OCI-M1 (cell line): ENCODE measurements at places on chromosomes 7 and 10.

DNA sequence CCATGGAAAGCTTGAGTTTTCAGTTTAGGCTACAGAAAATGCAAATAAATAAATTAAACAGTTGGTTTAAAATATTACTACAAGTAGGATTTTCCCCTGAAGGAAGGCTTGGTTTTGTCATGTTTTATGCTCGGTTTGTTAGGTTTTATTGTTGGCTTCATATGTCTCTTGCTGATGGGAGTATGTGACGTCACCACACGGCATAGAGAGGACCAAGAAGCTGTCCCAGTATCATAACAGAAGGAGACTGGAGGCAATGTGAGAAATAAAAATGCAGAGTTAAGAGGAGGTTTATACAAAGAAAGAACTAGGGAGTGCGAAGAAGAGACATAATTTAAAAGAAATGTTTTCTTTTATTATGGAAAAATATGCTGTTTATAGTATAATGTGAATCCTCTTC, 24.4 kb downstream of the PCDH15 start:
- no peak for DNase-seq

- no peak for DNase-seq
Measured at GRCh38 chr7:83541187-83541960, 107.6 kb downstream of the SEMA3E start.

DNA sequence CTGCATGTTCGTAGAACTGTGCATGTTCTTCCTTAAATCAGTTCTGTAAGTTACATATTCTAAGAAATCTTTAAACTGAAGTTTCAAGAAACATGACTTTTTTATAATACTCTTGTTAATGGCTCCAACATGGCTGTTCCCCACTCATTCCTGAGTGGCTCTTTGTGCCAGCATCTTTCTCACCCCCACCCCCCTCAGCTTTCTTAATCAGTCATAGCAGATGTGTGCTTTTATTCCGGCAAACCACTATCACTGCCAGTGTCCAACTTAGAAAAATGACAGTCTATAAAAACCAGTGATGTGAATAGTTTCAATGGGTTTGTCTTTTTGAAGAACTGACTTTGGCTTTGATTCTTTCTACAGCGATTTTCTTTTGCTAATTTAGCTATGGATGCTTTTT, 37.6 kb downstream of the PITRM1 start:
- DNase-seq: peak; percentile 4

- peak; percentile 53 for DNase-seq
Measured at GRCh38 chr10:35300063-35300699, 36.1 kb upstream of the CCNY start.

DNA sequence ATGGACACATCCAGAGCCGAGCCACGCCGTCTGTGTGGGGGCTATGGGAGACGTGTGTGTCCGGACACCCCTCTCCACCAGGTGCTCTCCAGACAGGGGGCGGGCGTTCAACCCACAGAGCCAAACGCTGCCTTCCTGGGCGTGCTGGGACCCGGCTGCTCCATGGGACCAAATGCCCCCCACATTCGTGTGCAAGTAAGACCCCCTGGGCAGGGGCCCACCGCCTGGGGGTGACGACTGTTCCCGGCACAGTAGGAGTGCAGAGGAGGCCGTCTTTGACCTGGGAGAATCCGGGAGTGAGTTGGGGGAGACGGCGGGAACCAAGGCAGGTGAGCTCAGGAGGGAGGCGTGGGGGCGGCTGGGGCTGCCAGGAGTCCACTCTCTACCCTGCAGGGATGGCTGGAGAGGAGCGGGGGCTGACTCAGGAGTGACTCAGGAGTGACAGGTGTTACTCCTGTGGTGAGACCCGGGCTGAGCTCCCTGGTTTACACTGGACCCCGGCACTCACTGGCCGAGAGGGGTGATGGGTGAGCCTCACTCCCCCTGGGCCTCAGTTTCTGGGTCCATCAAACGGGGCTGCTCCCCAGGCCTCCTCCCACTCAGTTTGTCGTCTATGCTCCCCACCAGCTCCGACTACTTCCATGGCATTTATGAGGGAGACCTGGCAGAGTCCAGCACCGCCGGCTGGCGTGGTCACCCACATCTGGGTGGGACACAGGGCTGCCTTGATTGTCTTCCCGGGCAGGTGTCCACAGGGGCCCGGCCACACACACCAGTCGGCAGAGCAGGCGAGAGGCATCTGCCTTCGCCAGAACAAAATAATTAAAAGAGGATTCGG, 95.0 kb downstream of the MICALL2 start:
- DNase-seq: no peak
